ENCODE measurements at places on chromosomes 7 and 10. TPM values are rescaled to one million over a fixed set of nuclear protein-coding genes. Genes with fewer than 3 reads are reported as not detected.

Gene ASB13
- 8.1 TPM for total RNA-seq

Gene SFXN3
- 1.7 TPM for total RNA-seq

Gene SGMS1
- total RNA-seq: 15.3 TPM

Gene SAMD9L
- not detected for total RNA-seq

GRCh38 chr7:113582471-113582870, 336.3 kb downstream of the PPP1R3A start:
- no peak for DNase-seq

DNA sequence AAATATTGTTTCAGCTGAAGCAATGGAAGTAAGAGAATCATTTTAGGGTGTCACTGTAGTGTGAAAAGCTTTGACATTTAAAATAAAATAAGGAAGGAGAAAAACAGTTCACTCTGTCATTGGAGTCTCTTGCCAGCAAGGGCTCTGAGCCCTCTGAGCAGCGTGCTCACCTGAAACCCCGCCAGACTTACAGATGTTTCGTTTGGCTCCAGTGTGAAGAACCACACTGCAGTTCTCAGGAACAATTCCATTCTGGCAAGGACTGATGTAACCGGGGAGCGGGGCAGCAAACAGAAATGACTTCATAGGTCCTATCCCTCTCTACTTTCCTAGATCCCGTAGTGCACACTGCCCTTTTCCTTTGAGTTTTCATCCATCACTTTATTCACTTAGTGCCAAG, 164.3 kb downstream of the CELF2 start:
- no peak for DNase-seq

GRCh38 chr7:134073276-134073675, 53.9 kb upstream of the LRGUK start:
- no peak for DNase-seq

DNA sequence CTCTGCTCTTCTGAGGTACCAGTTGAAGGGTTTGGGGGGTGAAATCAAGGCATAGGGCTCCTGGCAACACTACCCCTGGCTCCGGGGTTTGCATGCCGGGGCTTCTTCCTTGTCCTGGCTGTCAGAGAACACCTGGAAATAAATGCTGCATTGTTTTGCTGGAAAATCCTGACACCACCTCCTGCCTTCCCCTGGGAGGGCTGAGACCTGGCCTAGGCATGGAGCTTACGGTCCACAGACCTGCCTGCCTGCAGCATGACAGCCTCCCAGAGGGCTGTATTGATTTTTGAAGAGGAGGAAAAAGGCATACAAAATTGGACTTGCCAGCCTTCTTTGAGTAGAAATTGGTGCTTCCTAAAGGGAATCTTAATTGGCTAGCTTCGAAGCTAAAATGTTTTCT, 227.1 kb downstream of the MGMT start:
- DNase-seq: peak; percentile 58

DNA sequence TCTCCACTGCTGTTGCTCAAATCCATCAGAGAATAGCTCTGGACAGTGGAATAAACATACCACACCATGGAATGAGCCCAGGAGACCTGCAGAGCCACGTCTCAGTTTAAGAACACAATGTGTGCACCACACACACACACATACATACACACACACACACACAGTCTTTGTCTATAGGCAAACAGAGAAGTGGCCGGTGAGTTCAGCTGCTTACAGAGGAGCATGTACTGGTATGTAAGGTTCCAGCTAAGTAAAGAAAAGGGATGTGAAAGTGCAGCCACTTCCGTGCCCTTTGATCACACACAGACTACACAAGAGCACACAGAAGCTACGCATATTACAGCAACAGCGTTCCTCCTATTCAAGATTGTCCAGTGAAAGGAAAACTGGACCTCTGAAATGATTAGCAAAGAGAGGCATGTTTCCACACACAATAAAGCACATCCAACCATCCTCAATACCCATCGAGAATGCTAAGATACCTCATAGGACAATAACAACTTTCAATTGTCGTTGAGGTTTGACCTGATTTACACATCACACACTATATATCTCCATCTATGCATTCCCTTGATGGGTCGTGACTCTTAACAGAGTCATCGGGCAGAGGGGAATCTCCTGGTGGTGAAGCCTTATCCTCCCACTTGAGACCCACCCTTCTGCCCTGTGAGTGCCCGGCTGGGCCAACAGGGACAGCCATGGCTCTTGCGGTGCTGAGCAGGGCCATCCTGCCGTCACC, 23.6 kb downstream of the SLC35B4 start:
- DNase-seq: no peak

DNA sequence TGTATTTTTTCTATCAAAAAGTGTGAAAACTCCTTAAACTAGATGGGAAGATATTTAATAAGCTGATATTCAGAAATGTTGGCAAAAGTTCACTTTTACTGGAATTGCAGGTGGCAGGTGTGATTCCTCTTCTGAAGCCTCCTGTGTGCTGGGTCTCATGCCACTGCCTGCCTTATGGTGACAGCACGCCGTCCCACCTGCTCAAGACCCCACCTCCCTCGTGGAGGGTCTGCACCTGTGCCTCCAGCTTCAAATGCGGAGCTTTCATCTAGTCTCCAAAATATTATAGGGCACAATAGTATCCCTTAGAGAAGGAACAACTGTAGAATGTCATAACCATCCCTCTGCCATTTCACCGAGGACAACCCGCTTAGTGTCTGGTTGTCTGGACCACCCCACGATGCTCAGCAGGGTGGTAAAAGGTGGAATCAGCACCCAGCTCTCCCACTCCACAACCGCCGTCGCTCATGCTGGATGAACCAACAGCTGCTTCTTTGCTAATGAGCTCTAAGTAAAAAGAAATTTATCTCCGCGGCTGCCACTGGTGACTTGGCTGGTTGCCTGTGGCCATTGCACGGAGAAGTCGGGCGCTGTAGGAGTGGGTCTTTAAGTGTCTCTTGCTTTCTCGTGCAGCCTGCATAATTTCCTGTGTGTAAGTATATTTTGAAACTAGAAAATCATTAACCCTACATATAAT, 119.3 kb upstream of the TCERG1L start:
- no peak for DNase-seq
